ENCODE measurements at places on chromosomes 16 and 17.

GRCh38 chr17:9828296-9829295, 2.9 kb downstream of the GLP2R start:
- no peak for DNase-seq

- DNase-seq, result peak; percentile 77
Measured at GRCh38 chr17:4565209-4566141, 5.1 kb upstream of the GGT6 start.

DNA sequence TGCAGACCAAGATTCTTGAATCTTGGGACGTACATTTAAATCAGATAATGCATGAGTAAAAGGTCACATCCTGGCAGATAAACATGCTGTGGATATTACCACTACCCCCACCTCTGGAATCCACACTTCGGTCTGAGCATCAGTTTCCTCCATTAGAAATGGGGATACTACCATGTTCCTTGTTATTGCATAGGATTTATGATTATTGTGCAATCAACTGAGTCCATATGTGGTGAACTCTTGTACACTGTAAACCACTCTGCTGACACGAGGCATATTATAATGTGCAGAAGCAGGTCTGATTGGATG, 108.7 kb downstream of the VAT1L start:
- no peak for DNase-seq

- DNase-seq, result no peak
Measured at GRCh38 chr17:80499560-80499959, 23.2 kb upstream of the NPTX1 start.

- DNase-seq, result no peak
Measured at GRCh38 chr17:57424777-57425188, 168.5 kb downstream of the MSI2 start.

DNA sequence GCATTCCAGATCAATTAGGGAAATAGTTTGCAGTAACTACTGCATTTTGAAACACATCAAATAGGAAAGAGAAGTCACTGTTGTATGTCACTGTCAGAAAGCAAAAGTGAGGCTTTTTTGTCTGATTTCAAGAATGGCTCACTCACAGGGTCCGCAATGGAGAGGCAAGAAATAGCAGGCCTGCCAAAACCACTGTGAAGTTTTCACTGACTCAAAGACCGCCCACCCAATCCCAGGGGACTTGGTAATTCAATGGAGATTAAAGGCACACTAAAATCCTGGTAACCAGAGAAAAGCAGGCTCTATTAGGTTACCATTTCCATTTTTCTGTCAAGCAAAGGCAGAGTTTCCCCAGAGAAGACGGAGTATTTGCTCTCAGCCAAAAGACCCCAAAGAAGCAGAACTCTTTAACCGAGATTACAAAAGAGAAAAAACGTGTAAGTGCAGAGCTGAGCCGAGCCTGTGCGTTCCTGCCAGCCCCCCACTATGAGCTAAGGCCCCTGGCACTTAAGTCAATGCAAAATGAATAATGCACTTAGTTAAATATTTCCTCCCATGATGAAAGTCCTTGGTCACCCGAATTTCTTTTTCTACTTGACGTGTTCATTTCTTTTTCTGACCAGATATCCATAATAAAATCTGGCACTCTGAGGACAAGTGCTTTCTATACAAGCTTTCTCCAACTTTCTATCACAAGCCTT, 57.0 kb downstream of the FOXL1 start:
- no peak for DNase-seq

GRCh38 chr17:43418441-43419374, 19.9 kb downstream of the ARL4D start:
- peak; percentile 85 for DNase-seq

- DNase-seq, result no peak
Measured at GRCh38 chr16:57386381-57386951, 14.2 kb downstream of the CX3CL1 start.

DNA sequence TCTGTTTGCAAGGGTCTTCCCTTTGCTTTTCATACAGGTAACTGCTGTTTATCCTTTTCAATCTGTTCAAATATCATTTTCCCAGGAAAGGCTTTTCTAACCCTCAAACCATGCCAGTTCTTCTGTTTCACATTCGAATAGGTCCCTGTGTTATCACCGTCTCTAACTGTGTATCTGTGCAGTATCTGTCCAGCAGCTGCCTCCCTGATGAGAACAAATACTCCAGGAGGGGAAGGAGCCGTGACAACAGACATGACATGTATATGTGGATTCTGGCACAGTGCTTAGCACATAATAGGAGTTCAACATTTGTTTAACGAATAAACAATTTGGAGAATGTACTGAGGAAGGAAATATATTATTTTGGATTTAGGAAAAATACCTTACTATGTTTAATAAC, 95.7 kb downstream of the STX8 start:
- no peak for DNase-seq

- no peak for DNase-seq
Measured at GRCh38 chr16:15857724-15858560, 1.1 kb upstream of the MYH11 start.

DNA sequence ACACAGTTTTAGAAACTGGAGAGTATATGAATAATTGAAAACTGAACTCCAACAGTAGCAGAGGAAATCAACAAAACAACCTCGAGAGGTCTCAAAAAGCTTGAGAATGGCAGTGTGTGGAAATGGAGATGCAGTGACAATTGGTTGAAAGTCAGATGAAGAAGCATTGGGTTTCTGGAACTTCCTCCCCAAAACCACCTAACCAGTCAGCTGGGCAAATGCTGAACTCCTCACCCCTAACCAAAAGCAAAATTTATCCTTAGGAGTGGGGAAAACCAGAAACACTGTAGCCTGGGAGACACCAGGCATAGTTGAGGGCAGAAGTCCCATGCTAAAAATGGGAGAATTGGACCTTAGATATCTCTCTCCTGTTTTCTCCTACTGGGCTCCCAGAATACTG, 109.9 kb downstream of the TANC2 start:
- no peak for DNase-seq

GRCh38 chr17:76558198-76559095, 18.6 kb downstream of the PRCD start:
- DNase-seq, result no peak

- DNase-seq, result no peak
Measured at GRCh38 chr17:7466639-7467341, 12.6 kb downstream of the ZBTB4 start.

DNA sequence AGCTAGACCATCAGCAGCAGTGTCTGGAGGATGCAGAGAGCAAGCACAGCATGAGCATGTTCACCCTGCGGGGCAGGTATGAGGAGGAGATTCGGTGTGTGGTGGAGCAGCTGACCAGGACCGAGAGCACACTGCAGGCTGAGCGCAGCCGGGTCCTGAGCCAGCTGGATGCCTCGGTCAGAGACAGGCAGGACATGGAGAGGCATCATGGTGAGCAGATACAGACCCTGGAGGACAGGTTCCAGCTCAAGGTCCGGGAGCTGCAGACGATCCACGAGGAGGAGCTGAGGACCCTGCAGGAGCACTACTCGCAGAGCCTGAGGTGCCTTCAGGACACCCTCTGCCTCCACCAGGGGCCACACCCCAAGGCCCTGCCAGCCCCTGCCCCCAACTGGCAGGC, 38.8 kb downstream of the PLD6 start:
- no peak for DNase-seq

DNA sequence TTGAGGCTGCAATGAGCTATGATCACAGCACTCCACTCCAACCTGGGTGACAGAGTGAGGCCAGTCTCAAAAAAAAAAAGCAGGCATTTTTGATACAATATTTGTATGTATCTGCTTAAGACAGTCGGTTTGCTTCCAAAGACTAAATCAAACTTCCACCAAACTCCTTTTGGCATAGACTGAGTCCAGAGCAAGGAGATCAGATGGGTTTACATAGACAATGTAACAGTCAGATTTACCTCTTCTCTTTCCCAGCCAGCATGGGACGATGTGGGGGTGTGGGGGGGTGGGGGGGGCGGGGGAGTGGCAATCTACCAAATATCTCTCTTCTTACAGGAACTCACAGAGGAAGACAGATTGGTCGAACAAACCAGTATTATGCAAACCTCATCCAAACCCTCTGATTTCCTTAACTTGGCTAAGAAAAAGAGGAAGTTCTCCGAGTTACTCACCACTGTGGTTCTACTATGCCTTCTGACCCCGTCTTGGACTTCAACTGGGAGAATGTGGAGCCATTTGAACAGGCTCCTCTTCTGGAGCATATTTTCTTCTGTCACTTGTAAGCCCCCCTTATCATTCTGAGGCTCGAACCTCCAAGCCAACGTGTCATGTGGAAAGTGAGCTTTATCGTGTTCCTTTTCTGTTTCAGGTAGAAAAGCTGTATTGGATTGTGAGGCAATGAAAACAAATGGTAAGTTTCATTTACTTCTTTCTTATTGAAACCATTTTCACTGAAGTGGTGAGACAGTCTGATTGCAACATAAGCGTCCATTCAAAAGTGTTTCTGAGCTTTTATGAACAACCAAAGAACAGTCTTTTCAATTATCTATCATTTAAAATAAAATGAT, at the start of gene MILR1:
Gene MILR1 (plus strand): TSS at position 451 of the 848 bp plus-strand sequence. CDS start 54 bp downstream, at position 505.
- DNase-seq, result no peak
